ENCODE measurements at places on chromosomes 11 and 22.

DNA sequence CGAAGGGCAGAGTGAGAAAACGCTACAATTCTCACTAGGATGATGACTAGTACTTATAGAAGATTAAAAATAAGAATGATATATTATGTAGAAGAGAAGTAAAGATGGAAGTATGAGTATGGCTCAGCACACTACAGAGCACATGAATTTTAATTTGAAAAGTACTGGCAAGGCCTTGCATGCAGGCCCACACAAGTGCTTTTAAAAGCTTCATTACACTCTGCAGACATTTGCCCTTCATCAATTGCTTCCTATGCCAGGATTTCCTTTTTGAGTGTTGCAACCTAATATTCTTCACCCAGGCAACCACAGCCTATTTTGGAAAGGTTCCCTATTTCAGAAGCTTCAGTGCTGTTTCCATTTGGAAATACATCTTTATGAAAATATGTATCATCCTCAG, 81.1 kb downstream of the LARGE2 start:
- no peak for DNase-seq

- DNase-seq: no peak
Observed at GRCh38 chr11:60305906-60306619, 21.0 kb upstream of the MS4A6E start.

DNA sequence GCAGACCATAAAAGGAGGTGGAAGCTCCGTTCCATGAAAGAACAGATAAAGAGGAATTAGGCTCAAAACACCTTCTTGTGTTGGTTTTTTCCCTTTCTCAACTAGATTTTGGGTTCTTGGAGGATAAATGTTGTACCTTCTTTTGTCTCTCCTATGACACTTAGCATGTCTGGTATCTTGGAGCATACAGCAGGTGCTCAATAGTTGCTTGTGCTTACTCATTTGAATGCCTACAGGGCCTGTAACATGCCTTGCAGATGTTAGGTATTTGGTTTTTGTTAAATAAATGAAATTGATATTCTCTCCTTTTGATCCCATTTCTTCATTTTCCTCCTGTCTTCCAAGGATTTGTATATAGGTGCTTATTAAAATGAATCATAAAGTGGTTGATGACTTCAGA, 16.4 kb upstream of the PLET1 start:
- DNase-seq: no peak

DNA sequence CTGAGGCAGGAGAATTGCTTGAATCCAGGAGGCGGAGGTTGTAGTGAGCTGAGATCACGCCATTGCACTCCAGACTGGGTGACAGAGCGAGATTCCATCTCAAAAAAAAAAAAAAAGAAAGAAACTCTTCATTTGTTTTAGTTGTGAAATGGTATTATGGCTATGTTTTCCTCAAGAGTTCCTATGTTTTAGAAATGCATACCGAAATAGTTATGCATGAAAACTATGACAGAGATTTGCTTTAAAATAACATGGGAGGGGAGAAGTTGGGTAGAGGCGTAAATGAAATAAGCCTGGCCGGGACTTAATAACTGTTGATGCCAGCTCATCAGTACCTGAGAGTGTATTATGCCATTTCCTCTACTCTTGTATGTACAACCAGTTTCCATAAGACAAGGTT, 48.3 kb downstream of the FEZ1 start:
- DNase-seq: no peak

DNA sequence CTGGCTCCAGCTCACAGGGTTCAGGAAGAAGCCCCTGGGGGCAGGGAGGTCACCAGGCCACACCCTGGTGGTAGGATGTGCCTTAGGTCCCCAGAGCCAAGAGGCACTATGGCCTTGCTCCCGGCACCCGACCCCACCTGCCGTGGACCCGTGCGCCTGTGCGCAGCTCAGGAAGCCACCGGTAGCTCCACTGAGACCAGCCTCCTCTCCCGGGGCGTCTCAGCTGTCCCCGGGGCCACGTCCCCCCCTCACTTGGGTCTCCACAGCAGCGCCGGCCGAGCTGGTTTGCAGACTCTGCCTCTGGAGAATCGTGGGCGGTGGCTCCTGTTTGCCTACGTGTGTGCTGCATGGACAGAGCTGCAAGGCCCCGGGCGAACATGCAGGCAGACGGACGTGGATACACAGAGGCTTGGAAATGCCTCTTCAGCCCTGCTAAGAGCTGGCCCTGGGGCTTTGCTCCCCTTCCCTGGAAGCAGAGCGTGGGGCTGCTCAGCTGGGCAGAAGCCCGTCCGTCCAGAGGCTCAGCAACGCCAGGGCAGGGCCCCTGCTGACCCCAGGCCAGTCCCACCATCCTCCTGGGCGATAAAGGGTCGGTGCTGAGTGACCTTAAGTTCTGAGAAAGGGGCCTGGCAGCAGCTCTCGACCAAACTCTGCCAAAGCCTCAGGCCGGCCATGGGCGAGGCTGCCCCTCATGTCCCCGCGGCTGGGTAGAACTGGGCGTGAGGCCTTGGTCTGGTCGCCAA, 15.3 kb upstream of the MUC5B start:
- no peak for DNase-seq

DNA sequence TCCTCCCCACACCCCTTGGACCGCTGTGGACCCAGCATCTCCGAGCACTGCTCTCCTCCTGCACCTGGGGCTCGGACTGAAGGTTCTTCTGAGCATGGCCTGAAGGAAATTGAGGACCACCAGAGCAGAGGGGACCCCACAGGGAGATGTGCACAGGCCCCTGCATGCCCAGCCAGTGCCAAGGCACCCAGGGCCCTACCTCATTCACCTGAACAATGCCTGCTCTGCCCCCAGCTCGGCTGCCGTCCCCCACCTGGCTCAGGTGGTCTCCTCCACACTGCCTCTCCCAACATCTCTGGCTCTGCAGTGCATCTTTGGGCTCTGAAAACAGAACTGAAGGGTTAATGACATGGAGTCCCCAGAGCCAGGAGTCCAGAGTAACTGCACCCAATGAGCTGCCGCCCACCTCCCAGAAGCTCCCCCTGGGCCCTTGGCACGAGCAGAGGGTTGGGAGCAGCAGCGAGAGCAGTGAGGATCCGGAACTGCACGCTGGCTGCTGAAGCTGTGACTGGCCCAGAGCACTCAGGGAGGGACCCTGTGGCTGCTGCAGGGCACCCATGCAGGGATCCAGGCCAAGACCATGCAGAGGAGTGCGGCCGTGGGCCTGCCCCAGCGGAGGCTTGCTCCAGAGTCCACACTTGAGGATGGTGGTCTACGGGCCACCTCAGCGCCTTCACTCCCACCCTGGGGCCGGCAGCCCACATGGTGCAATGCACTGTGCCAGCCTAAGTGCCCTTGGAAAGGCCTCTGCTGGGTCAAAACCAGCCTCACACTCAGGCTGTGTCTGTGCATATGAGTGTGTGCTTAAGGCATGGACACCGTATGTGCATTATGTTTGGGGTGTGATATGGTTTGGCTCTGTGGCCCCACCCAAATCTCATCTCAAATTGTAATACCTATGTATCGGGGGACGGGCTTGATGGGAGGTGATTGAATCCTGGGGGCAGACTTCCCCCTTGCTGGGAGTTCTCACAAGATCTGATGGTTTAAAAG, 686.1 kb downstream of the TBC1D22A start:
- no peak for DNase-seq

DNA sequence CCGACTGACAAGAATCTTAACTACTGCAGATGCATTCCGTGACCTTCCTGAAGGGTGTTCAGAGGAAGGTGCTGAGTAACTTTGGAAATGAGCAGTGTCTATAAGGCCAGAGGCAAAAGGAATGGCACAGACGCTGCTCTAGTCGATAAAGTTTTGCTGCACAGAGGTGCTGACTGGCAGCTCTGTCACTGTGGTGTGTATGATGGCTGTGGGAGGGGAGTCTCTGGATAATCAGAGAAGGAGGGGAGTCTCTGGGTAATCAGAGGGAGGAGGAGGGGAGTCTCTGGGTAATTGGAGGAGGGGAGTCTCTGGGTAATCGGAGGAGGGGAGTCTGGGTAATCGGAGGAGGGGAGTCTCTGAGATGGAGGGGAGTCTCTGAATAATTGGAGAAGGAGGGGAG, 18.4 kb downstream of the PTDSS2 start:
- no peak for DNase-seq

GRCh38 chr22:46303347-46303965, 6.8 kb downstream of the GTSE1 start:
- no peak for DNase-seq

DNA sequence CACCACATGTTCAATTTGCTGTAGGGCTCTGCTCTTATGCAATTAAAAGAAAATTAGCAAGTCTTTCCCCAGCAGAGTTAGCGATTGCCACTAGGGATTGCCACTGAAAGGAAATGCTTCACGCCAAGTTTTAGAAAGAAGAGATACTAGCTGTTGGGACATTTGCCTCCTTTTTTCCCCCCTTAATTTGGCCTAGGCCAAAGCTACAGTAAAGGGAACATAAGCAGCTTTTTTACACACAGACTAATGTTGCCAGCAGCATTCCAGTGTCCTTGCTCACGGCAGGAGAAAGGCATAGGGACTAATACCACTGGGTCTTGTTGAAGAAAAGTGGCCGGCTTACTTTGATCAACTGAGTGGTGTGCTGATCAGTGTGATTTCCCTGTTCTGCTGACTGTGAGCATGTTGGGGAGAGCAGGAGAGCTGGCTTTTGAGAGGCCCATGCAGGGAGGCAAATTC, 71.2 kb downstream of the PHF21A start:
- no peak for DNase-seq

Data from OCI-LY7 (cell line).